ENCODE measurements at places on chromosomes 12 and 14. TPM values are rescaled to one million over a fixed set of nuclear protein-coding genes. Genes with fewer than 3 reads are reported as not detected.
A peak's percentile ranks its signal among the peaks of the same experiment; 100 is the strongest.

Gene LUM
- total RNA-seq, result 407 TPM

Gene TMEM30B
- total RNA-seq, result 6.0 TPM

Gene SLC2A14
- total RNA-seq, result 9.2 TPM

Gene FBXW8
- total RNA-seq, result 14.3 TPM

Gene SMAGP
- total RNA-seq, result 15.3 TPM

Gene ALKBH1
- total RNA-seq, result 12.4 TPM

DNA sequence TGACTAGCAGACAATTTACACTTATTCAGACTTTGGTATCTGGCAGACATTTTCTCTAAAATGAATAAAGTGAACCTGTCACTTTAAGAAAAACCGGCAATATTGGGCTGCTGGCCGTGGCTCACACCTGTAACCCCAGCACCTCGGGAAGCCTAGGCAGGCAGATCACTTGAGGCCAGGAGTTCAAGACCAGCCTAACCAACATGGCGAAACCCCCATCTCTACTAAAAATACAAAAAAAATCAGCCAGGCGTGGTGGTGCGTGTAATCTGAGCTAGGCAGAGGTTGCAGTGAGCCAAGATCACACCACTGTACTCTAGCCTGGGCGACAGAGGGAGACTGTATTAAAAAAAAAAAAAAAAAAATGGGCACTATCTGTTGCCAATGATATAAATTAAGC lies 11.5 kb downstream of the DUSP16 start:
- H3K4me1 ChIP-seq, result no peaks in the 10 kb centered on the region
- no peak overlapping the region for H3K27ac ChIP-seq
- H3K27me3 ChIP-seq, result no peaks in the 10 kb centered on the region

- no peak overlapping the region for H3K27ac ChIP-seq
- H3K4me3 ChIP-seq, result no peak overlapping the region
- no peaks in the 10 kb centered on the region for H3K27me3 ChIP-seq
- H3K36me3 ChIP-seq, result no peaks in the 10 kb centered on the region
- DNase-seq, result peak; percentile 71
Observed at GRCh38 chr12:107402041-107403022, 283.3 kb upstream of the PWP1 start.

GRCh38 chr14:100030452-100031153 lies 34.6 kb upstream of the EVL start:
- no peaks in the 10 kb centered on the region for H3K27me3 ChIP-seq
- peak overlapping the region; percentile 66 for H3K27ac ChIP-seq
- no peak overlapping the region for H3K4me3 ChIP-seq
- peaks cover 25% of the 10 kb centered on the region for H3K4me1 ChIP-seq
- H3K36me3 ChIP-seq, result no peaks in the 10 kb centered on the region

DNA sequence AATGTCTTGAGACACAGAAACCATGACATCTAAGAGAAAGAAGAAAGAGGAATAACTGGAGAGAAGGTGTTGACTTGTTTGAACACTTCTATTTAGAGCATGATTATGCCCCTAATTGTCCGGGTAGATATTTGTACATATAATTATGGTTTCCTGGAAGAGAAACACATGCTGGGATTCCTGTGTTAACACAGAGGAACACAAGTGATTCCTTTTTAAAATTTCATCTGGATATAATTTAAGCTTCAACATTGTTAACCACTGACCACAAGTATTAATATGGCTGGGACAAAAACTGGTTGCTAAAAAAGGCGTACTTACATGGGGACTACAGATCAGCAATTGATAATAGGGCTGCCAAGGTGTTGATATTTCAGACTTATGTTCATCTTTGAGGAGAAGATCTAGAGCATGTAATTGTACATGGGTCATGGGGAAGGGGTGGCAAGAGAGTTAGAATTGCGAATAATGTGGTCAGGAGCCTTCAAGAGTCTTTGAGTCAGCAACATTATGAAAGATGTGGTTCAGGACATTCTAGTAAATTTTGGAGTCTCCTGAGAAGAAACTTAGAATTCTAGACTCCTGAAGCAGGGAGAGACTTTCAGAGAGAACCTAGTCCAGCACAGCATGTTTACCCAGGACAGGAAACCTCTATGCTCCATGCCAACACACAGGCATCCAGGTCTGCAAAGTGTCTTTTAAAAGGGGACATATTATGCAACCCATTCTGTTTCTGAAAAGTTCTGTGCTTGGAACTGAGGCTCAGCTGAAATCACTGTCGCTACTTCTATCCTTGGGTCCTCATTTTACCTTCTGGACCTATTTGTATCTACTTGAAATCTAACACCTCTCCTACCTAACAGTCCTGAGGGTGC lies 56.5 kb downstream of the SLC38A1 start:
- H3K4me1 ChIP-seq, result no peaks in the 10 kb centered on the region
- DNase-seq, result no peak
- no peaks in the 10 kb centered on the region for H3K36me3 ChIP-seq
- H3K27me3 ChIP-seq, result no peaks in the 10 kb centered on the region
- H3K4me3 ChIP-seq, result no peak overlapping the region

- no peaks in the 10 kb centered on the region for H3K4me1 ChIP-seq
- H3K27ac ChIP-seq, result no peak overlapping the region
- no peak overlapping the region for H3K4me3 ChIP-seq
- H3K27me3 ChIP-seq, result no peaks in the 10 kb centered on the region
- DNase-seq, result no peak
- H3K36me3 ChIP-seq, result no peaks in the 10 kb centered on the region
Observed at GRCh38 chr14:52079239-52079959, 10.5 kb upstream of the NID2 start.

DNA sequence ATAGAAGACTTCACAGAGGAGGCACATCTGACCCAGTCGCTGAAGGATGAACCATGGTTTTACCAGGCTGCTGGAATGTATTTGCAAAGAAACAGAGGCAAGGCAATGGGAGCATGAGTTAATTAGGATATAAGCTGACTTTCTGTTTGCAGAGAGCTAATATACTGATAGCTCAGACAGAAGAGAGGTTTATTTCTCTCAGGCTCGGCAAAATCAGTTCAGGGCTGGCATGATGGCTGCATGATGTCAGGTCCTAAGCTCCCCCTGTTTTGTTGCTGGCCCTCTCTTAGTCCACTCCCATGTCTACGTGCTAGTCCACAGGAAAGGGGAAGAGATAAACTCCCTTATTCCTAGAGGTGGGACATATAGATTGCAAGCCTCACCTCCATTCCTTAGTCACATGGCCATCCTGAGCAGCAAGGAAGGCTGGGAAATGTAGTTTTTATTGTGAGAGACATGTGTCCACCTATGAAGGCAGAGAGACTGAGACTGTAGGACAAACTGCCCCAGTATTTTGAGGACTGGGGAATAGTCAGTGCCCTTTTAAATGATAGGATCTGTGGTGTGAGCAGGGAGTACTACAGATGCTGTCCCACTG lies 224.5 kb downstream of the VRK1 start:
- no peak overlapping the region for H3K27ac ChIP-seq
- no peak for DNase-seq
- no peaks in the 10 kb centered on the region for H3K36me3 ChIP-seq

GRCh38 chr12:103177639-103178255 lies 220.3 kb downstream of the ASCL1 start:
- no peak overlapping the region for H3K4me3 ChIP-seq
- DNase-seq, result no peak
- no peaks in the 10 kb centered on the region for H3K27me3 ChIP-seq
- no peaks in the 10 kb centered on the region for H3K36me3 ChIP-seq
- H3K27ac ChIP-seq, result no peak overlapping the region

GRCh38 chr14:58815794-58816193 lies 178.0 kb downstream of the DACT1 start:
- no peaks in the 10 kb centered on the region for H3K36me3 ChIP-seq
- H3K27ac ChIP-seq, result no peak overlapping the region
- DNase-seq, result no peak
- peaks cover 9% of the 10 kb centered on the region for H3K4me1 ChIP-seq
- no peaks in the 10 kb centered on the region for H3K27me3 ChIP-seq

DNA sequence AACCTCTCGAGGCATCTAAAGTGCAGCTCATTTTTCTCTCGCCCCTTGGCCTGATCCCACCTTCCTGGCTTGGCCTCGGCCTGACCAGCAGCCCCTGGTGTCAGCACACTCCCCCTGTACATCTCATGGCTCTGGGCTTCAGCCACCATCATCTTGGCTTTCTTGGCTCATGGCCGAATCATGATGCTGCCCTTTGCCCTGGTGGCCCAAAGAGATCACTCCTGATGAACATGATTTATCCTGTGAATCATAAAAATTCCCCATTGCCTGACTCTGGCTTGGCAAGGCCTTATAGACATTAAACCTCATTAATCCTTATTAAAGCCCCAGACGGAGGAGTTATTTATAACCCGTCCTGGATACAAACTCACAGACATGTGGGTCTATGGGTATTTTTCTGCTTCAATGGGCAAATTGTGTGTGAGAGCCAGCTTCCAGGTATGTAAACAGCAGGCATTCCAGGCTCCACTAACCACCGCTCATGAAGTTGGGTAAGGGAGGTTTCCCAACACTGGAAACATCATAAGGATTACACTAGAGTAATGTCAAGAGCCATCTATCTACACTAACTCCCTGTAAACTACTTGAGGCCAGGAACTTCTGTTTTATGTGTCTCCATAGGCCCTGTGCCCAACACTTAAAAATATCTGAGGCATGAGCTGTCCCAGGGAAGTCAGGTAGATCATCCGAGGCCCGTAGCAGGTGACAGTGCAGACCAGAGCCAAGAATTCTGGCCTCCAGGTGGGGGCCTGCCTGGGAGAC lies 171.2 kb downstream of the TTC8 start:
- no peaks in the 10 kb centered on the region for H3K36me3 ChIP-seq
- H3K4me3 ChIP-seq, result no peak overlapping the region
- peaks cover 10% of the 10 kb centered on the region for H3K4me1 ChIP-seq

GRCh38 chr12:104524034-104524832 lies 67.5 kb downstream of the CHST11 start:
- no peak overlapping the region for H3K4me3 ChIP-seq
- H3K27ac ChIP-seq, result no peak overlapping the region
- H3K4me1 ChIP-seq, result peaks cover 14% of the 10 kb centered on the region
- H3K36me3 ChIP-seq, result no peaks in the 10 kb centered on the region
- no peaks in the 10 kb centered on the region for H3K27me3 ChIP-seq
- no peak for DNase-seq

DNA sequence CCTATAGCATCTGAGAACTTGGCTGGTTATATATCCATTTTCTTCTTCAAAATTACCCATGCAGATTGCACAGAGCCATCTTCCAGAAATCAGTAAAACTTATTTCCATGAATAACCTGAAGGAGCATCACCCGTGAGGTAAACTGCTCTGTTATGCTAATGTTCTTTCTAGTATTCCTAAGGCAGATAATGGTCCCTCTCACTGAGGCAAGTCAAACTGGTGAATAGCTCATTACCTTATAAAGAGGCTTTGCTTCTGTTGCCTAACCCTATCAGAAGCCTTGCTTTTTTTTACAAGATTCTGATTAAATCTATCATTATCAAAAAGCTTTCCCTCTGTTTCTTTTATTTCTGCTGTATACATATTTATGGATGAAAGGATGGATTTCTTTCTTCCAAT lies 307.6 kb upstream of the FLRT2 start:
- DNase-seq, result no peak
- no peaks in the 10 kb centered on the region for H3K27me3 ChIP-seq
- no peaks in the 10 kb centered on the region for H3K36me3 ChIP-seq
- no peak overlapping the region for H3K27ac ChIP-seq
- no peak overlapping the region for H3K4me3 ChIP-seq
- no peaks in the 10 kb centered on the region for H3K4me1 ChIP-seq

DNA sequence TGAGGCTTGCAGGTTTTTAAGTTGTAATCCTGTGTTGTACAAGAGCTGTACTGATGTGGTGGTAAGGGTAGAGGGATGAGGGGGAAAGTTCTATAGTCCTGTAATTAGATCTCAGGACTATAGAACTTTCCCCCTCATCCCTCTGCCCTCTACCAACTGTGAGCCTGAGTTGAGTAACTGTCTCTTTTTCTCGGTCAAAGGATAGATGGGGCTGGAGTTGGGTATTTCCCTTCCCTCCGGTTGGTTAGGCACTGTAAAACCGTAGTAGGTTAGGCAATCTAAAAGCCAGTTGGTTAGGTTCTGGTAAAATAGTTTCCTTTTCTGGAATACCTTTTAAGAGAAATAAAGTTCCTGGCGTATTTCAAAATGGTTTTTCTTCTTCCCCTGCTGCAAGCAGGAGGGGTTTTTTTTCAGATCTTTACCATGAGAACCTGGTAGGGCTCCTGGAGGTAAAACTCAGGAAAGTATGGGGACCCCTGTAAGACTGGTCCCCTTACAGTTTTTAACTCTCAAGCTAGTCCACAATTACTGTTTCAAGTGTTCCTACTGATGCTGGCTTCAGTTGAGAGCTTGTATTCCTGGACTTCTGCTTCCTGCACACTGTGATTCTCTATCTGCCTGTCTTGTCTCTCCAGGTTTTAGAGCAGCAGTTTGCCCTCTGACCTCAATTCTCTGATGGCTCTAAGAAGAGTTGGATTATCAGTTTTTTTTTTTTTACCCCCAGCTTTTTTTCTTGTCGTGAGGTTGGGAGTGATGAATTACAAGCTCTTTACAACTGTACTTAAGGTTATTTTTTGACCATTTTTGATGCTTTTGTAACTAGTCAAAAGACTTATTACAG lies 58.7 kb downstream of the FUT8 start:
- H3K27me3 ChIP-seq, result no peaks in the 10 kb centered on the region
- H3K27ac ChIP-seq, result no peak overlapping the region
- no peaks in the 10 kb centered on the region for H3K36me3 ChIP-seq
- peaks cover 5% of the 10 kb centered on the region for H3K4me1 ChIP-seq

DNA sequence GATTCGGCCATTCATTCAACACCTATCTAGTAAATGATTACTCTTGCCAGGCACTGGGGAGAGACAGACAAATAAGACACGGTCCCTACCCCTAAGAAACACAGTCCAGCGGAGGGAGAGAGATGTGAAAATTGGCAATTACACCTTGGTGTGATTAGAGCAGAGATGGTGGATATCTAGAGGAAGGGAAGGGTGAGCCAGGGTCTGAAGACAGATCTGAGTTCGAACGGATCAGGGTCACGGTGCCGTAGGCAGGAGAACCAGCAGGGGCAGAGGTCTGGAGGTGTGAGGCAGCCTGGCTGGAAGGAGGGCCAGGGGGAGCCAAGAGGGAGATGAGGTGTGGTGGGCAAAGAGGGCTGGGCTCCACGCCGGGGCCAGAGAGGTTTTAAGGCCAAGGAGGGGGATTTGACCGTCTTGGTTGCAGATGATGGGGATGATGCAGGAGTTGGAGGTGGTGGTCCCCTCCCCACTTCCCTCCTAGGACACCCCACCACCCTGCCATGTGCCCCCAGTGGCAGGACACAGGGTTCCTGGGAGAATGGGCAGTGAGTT lies 27.1 kb downstream of the FAM222A start:
- H3K27ac ChIP-seq, result no peak overlapping the region
- no peaks in the 10 kb centered on the region for H3K27me3 ChIP-seq
- no peak overlapping the region for H3K4me3 ChIP-seq
- no peaks in the 10 kb centered on the region for H3K36me3 ChIP-seq
- DNase-seq, result peak; percentile 8

Measured in adrenal gland (tissue), 19 donors.